ENCODE measurements at places on chromosomes 12 and 14. TPM values are rescaled to one million over a fixed set of nuclear protein-coding genes. Genes with fewer than 3 reads are reported as not detected.

Gene DNAI7
- total RNA-seq: not detected

DNA sequence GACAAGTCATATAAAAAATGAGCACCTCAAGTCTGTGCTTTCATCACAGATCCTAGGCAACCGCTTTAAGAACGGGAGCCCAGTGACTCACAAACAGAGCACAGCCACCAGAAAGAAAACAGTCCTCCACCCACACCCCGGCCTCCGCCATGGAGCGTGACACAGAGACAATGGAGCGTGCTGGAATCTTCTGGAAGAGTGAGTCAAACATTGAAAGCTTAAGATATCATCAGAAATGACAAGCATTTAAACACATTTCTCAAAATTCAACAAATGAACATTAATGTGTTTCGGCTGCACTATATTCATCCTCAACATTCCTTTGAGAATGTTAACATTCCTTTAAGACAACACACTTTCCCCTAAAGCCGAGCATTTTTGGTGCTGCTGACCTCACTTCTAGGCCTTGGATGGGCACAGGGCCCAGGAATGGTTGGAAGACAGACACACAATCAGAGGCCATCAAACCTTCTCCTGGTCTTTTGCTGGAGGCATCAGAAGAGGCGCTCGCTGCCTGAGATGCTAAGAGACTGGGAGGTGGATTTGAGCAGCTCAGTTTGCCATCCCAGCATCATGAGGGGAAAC is 23.6 kb upstream of the TMEM132D start:
- DNase-seq: no peak

Gene CPM
- total RNA-seq: 48.1 TPM

- no peak for DNase-seq
These were observed 73.3 kb downstream of the PTHLH start for GRCh38 chr12:27899151-27899661.

GRCh38 chr14:30620178-30620577 is 1.9 kb upstream of the SCFD1 start:
- DNase-seq: no peak

DNA sequence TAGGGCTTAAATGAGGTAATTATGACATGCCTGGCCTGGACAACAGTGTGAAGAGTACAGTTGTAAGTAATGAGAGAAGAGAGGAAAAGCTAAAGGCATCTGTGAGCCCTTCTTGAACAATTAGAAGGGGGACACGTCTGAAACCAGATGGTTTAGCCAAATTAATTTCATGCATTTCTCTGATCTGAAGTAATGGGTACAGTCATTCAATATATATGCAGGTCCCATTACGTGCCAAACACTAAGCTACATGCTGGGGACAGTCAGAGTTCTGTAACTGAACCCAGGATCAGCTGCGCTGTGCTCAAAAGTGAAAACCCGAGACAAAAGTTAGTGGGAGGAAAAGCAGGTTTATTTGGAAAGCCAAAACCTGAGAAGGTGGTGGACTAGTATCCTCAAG is 207.2 kb upstream of the TMTC1 start:
- no peak for DNase-seq

Gene TEX52
- not detected for total RNA-seq

- DNase-seq: no peak
These were observed 5.9 kb downstream of the SERPINA6 start for GRCh38 chr14:94317259-94317658.

- DNase-seq: no peak
These were observed 52.7 kb downstream of the FBXO34 start for GRCh38 chr14:55323910-55324309.

Gene FAM161B
- total RNA-seq: 0.53 TPM

GRCh38 chr12:52024845-52025230 is 18.1 kb downstream of the TAMALIN start:
- DNase-seq: no peak

GRCh38 chr12:27593266-27593665 is 69.3 kb downstream of the PPFIBP1 start:
- no peak for DNase-seq

GRCh38 chr12:117907108-117907689 is 61.6 kb downstream of the KSR2 start:
- DNase-seq: no peak

Gene GLI1
- 2.8 TPM for total RNA-seq

Gene SUSD6
- total RNA-seq: 23.3 TPM

Gene IL31
- total RNA-seq: not detected

Gene ACVRL1
- 308 TPM for total RNA-seq

Gene ST8SIA1
- 9.7 TPM for total RNA-seq

Gene TMTC1
- total RNA-seq: 176 TPM

- no peak for DNase-seq
These were observed 5.0 kb upstream of the EPS8 start for GRCh38 chr12:15794196-15794595.

DNA sequence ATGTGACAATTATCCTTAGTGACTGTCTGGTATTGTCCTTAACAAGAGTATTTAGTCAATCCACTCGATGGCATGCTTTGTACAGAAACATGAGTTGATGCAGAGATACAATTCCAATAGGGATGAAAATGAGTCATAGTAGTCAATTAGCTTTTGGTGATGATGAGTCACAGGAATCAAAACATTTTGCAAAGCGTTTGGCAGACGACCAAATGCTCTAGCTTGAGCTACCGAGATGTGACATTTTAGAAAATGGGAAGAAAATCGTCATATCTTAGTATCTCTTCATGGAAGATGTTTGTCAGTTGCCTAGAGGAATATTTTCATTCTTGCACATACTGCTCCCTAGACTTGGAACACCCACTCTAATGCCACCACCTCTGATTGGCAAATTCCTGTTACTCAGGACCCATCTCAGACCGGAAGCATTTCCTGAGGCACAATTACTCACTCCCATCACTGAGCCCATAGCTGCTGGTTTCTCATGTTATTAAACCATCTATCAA is 95.0 kb downstream of the LMNTD1 start:
- peak; percentile 68 for DNase-seq

- no peak for DNase-seq
These were observed 10.7 kb downstream of the TCTN2 start for GRCh38 chr12:123681605-123682004.

DNA sequence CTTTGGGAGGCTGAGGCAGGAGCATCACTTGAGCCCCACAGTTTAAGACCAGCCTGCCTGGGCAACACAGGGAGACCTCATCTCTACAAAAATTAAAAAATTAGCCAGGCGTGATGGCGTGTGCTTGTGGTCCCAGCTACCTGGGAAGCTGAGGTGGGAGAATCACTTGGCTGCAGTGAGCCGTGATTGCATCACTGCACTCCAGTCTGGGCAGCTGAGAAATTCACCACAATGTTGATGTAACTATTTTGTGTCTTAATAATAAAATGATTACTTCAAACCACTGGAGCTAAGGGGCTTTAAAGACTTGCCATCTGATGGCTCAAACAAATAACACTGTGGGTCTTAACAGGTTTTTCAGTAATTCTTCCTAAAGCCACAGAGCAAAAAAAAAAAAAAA is 10.8 kb downstream of the ERH start:
- no peak for DNase-seq

GRCh38 chr12:103884316-103884715 is 43.3 kb upstream of the NT5DC3 start:
- no peak for DNase-seq

GRCh38 chr12:105706321-105706972 is 376.0 kb downstream of the C12orf75 start:
- DNase-seq: peak; percentile 47

GRCh38 chr12:132432721-132433577 is 57.0 kb upstream of the FBRSL1 start:
- DNase-seq: no peak

- DNase-seq: no peak
These were observed 64.4 kb upstream of the BTG1 start for GRCh38 chr12:92210071-92210470.

DNA sequence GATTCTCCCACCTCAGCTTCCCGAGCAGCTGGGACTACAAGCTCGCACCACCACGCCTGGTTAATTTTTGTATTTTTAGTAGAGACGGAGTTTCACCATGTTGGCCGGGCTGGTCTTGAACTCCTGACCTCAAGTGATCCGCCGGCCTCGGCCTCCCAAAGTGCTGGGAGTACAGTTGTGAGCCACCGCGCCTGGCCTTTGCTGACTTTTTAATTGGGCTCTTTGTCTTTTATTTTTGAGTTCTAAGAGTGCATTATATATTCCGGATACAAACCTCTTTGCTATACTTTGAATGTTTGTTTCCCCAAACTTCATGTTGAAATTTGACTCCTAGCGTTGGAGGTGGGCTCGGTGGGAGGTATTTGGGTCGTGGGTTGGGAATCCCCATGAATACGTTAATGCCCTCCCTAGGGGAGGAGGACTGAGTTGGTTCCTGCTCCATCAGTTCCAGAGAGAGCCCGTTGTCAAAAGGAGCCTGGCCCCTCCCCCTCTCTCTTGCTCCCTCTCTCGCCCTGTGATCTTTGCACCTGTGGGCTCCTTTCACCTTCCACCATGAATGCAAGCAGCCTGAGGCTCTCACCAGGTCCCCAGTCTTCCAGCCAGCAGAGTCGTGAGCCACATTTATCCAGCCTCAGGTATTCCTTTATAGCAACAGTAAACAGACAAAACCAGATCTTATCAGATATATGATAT is 103.2 kb upstream of the EVL start:
- no peak for DNase-seq

Gene LRRC10
- total RNA-seq: not detected

DNA sequence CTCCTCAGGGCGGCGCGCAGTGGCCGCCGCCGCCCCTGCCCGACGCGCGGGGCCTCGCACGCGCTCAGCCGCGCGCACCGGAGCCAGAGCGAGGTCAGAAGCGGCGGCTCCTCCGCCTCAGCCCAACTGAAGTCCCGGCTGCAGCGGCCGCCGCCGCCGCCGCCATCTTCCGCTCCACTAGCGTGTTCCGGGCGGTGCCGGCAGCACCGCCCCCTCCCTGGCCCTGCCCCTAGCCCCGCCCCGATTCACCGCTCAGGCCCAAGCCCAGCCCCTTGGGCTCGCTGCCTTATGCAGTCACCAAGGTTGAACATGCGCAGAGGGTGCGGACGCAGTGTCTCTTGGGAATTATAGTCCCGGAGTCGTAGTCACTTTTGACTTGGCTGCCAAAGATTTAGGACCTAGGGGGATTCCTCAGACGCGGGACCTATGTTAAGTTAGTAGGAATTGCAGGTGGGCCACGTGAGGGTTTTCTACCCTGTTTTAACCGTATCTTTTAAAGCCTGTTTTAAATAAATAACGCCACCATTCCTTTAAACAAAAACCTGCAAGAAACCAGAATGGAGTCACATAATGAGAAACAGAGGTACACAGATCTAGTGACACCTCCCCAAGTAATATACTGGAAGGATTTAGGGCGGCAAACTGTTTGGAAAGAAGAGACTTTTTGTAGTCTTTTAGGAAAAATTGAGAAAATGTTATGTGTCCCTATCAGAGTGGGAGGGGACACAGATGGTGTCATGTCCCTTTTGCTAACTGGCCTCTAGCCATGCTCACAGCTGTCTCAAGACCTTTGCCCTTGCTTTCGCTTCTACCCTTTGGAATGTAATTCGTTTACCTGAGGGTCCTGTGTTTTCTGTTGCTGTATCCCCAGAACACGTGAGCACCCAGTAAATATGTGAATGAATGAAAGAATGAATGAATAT is at the start of gene PPTC7:
PPTC7 (minus strand) TSS at position 182 of the 923 bp plus-strand sequence. CDS start 287 bp downstream, outside the sequence.
- DNase-seq: peak; percentile 98

DNA sequence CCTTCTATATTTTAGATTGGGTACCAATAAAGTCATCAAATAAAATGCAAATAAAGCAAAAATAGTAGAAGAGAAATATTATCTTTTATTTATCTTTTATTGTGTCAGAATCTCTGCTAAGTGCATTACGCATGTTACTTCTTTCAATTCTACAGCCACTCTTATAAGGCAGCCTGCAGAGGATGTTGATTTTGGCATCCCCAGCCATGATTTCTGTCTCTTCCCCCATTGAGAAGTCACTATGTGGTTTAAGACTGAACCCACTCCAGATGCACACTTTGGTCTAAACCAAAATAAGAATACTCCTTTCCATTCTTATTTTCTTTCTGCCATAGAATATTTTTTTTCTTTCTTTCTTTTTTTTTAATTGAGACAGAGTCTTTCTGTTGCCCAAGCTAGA is 56.0 kb upstream of the ACSS3 start:
- DNase-seq: no peak

Gene IFNG-AS1
- total RNA-seq: not detected

- no peak for DNase-seq
These were observed 10.5 kb upstream of the OAS2 start for GRCh38 chr12:112967858-112968257.

- DNase-seq: no peak
These were observed 151.0 kb downstream of the SRGAP1 start for GRCh38 chr12:63995512-63995911.

Gene HOXC10
- total RNA-seq: not detected

Gene KRT6A
- total RNA-seq: 3.4 TPM

DNA sequence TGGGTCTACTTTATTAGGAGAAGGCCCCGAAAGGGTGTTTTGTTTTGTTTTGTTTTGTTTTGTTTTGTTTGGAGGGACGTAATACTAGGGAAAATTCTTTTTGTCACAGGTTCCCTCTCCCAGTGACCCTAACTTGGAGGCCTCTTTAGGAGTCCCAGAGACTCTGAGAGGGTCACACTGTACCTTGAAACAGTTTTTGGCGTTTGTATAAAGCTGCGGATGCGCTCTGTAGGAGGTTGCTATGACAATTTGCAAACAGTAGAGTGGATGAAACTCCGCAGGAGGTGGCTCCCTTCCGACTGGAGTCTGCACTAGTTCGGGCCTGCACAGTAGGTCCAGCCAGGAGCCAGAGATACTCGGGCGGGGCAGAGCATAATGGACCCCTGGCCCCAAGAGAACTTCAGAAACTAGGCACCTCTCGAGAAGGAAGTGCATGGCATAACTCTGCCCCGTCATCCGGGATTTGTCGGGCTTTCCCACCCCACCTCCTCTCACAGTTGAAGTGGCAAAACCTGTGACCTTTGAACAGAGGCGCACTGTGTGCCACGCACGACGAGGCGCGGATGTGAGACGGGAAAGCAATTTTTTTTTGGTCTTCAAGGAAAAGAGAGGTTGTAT is 1.3 kb upstream of the DYRK2 start:
- DNase-seq: no peak

Gene GALNT16
- 38.0 TPM for total RNA-seq

Gene KLRC3
- not detected for total RNA-seq

Gene ATN1
- total RNA-seq: 207 TPM

DNA sequence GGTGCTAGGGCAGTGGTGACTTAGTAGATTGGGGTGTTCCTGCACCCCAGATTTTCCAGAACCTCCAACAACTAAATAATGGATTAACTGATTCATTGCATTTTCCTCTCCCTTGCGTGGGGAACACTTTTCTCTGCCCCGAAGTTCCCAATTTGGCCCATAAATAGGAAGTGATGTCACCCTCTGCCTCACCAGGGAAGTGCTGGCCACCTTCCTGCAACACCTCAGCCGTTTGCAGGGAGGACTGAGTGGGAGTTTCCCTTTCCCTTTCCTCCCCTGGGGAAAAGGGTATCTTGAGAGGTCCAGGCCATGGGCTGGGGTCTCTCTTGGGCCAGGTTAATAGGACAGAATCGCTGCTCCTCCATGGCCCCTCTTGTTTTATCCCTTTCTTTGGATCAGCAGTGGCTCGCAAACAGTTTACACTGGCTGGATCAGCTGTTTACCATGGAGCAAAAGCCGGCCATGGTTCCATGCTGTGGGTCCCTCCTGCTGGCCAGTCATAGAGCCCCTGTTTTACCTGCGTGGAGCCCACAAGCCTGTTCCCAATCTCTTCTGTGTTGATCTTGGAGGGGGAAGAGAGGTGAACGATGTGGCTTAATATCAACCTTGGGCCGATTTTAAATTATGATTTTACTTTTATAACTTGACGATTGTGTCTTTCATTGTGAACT is 91.6 kb upstream of the VRK1 start:
- DNase-seq: no peak

All from ascending aorta (tissue), 2 donors.